ENCODE measurements at places on chromosomes 12 and 14.
A peak's percentile ranks its signal among the peaks of the same experiment; 100 is the strongest.

GRCh38 chr14:33839193-33840076 is 111.4 kb downstream of the EGLN3 start:
- DNase-seq, result peak; percentile 37

- no peak for DNase-seq
These were observed 131.7 kb downstream of the LLPH start for GRCh38 chr12:65998536-65999530.

DNA sequence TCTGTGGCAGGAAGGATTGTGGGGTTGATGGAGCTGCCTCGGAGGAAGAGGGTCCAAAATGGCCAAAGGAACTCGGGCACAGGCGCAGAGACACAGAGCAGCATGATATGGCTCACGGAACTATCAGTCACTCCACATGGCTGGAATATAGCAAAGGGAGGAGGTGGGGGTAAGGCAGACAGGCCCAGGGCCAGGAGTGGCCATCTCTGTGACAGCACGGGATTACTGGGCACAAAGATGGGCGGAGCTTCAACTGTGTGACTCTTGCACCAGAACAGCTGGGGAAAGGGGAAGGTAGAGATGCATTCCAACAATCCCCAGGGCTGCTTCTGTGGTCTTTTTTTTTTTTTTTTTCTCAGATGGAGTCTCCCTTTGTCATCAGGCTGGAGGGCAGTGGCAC is 24.8 kb upstream of the EML1 start:
- DNase-seq, result no peak

DNA sequence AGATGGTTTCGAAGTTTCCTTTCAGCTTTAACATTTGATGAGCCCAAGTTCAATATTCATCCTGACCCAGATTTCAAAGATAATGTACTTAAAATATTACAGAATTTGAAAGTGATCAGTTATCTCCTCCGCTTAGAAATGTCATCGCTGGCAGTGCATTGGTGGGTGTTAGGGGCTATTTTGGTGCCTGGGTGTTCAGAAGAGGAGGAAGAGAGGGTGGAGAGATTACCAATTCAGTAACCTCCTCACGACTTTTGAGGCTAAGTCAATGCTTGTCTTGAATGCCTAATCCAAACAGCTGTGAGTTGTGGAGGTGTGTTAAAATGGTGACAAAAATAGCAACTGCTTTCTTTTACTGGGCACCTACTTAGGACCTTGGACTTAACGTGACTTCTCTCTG is 13.8 kb upstream of the DGLUCY start:
- DNase-seq, result no peak

DNA sequence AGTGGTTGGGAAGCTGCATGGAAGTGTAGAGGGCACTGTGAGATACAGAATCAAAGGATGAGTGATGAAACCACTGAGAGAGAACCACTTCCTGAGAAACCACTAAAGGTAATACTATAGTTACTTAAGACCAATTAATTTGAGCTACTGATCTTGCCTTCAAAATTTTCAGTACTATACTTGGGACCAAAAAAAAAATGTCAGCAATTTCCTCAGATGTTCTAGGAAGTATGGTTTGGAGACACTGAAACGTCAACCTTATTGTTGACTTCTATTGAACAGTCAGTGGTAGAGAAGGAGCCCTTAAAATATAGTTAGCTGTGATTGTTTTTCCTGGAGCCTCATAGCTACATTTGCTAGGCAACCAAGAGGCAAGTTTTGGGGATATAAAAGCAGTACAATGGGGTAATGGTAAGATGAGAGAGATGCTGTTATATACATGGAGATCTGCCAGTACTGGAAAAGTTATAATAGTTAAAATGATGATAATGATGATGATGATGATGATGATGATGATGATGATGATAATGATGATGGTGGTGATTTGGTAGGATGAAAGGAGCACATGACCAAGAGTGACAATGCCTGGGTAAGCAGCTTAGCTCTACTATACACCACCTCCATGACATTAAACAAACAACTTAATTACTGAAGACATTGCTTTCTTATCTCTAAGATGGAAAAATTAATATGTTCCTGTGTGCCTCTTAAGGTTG is 300.9 kb upstream of the G2E3 start:
- no peak for DNase-seq

DNA sequence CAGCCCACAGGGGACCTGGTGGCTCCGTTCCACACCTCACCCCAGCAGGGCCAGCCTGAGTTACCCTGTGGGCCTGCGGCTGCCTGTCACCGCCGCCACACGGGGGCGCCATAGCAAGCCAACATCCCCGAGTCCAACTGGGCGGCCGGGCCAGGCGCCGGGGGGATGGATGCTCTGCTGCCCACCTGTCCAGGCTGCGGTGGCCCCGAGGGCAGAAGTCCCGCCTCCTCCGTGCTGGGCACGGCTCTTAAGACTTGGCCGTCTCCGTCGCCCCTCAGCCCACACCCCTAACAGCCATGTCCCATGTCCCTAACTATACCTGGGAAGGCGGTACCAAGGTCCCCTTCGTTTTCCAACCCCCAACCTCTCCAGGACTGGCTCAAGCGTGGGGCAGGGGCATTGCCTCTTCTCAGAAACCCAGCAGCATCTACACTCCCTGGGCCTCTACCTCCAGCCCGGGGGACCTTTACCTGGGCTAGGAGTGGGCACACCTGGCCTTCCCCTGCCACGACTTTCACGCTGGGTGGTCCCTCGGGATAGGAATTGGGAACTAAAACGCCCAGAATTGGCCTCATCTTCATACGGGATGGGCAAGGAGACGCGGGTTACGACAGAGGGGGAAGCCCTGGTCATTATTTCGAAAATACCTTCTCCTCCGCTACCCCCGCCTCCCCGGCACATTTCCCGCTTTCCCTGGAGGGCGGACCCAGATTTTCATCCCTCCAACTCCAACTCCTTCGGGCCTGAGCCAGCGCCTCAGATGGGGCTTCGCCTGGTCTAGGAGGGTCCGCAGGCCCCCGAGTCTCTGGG is 1.1 kb upstream of the CYP46A1 start:
- DNase-seq, result peak; percentile 87

- DNase-seq, result no peak
These were observed 361.3 kb upstream of the SFSWAP start for GRCh38 chr12:131349397-131350127.

DNA sequence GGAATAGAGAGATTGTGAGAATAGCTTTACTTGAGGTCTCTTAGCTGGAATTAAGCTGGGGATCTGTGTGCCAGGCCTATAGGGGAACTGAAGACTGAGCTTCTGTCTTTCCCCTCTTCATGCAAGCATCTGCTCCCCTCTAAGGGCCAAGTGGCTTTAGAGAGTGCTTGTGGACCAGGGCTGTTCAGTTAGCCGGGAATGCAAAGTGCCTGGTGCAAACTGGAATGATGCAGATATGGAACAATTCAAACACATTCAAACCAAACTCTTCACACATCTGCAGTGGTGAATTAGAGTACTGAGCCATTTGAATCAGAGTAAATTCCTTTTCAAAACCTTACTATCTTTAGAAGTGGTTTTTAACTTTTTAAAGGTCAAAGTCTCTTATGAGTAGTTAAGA is 99.0 kb downstream of the LIN7A start:
- DNase-seq, result no peak

- DNase-seq, result no peak
These were observed 607.0 kb downstream of the BCL11B start for GRCh38 chr14:98665007-98665406.

- no peak for DNase-seq
These were observed 120.4 kb downstream of the LRRIQ1 start for GRCh38 chr12:85156569-85156968.

GRCh38 chr14:102279688-102280348 is 25.1 kb downstream of the MOK start:
- DNase-seq, result peak; percentile 71

DNA sequence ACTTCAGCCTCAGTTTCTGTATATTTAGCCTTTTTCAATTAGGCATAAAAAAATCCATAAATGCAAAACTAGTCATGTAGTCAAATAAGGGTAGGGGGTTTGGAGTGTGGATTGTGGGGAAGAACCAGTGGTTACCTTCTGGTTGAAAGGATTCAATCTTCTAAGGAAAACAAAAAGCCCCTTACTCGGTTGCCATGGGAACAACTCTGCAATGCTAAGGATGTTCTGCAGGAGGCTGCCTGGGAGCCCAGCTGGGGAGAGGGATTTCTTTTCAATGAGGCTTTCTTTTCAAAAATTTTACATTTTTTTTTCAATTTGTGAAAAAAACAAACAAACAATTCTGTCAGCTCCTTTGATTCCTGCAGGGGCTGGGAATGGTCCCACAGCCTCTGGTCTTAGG is 67.2 kb downstream of the SLC8A3 start:
- no peak for DNase-seq

DNA sequence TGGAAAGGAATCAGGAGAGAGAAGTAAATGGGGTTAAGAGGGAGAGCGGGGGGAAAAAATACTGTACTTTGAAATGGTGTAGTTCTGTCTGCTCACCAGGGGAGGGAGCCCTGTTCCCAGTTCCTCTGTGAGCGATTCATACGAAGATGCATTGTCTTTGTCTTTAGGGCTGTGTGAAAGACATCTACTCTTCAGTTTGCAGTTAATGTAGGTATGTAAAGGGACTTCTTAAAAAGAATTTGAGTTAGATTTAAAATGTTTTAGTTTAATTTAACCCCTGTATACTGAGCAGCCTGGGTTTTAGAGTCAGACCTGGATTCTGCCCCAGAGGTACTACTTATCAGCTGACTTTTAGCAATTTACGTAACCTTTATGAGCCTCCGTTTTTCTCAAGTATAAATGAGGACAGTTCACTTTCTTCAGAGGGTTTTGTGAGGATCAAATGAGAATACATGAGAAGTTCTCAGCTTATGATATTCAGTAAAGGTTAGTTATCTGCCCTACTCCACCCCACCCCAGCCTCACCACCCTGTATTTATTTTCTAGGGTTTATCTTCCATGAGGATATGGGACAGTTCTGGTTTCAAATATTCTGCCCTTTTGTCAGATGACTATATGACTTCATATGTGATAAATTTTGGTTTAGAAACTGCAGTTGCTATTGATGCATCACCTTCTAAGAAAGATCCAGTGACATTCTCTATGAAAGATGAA is 82.5 kb upstream of the EVL start:
- DNase-seq, result peak; percentile 45

GRCh38 chr12:70240673-70241072 is 2.6 kb upstream of the CNOT2 start:
- DNase-seq, result no peak

- peak; percentile 77 for DNase-seq
These were observed 43.8 kb downstream of the CCNK start for GRCh38 chr14:99524804-99525698.

DNA sequence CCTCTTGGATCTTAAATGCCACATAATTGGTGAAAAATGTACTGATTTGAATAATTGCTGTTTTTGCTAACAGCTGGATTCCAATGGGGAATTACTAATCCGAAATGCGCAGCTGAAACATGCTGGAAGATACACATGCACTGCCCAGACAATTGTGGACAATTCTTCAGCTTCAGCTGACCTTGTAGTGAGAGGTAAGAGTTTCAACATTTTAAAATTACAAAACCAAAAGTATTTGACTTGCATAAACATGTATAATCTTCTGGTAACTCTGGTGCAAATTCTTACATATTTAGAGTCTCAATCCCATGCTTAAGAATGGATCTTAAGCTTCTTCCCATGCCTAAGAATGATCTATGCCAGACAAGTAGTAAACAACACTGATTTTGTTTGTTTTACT is 229.1 kb upstream of the PDZRN4 start:
- no peak for DNase-seq

DNA sequence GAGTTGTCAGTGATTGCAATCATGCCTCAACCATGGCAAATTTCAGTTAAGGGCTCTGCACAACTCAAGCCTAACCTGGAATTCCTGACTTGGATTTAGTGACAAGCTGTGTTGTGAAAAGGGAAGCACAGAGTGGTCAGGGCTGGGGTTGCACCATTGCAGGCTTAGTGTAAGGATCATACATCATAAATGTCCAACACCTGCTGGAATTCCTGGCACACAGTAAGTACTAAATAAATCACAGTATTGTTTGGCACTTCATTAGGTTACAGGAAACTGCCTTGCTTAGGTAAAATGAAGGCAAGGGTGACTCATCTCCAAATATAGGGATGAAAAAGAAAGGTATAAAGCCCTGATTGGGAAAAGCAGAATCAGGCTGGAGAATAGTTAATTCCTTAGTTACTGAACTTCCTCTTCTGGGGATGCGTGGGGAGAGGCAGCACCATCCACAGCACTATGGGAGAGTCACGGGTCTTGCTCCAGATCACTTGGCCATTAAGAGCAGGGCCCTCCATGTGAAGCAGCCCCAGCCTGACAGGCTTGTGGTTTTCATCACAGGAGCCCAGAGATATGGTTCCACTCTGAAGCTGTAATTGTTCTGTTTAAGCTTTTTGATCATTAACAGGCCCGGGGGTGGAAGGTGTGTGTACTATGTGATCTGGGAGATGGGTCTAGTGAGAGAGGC is 39.7 kb downstream of the SLC8A3 start:
- no peak for DNase-seq

DNA sequence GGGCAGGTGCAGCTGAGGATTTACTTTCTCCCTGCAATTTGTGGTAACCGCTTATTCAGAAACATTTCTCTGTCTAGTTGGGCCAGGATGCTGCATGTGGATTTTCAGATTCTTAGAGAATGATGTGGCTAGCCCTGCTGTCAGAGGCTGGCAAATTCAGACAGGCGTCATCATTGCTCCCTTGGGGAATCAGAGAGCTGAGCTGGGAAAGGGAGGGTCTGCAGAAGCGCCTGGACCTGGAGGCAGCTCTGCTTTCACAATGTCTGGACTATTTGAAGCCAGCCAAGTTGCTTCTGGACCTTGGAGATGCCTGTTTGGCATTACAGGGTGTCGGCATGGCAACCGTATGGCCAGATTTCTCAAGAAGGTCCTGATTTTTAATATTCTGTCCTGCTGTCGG is 3.4 kb downstream of the GALNT16 start:
- DNase-seq, result peak; percentile 90

DNA sequence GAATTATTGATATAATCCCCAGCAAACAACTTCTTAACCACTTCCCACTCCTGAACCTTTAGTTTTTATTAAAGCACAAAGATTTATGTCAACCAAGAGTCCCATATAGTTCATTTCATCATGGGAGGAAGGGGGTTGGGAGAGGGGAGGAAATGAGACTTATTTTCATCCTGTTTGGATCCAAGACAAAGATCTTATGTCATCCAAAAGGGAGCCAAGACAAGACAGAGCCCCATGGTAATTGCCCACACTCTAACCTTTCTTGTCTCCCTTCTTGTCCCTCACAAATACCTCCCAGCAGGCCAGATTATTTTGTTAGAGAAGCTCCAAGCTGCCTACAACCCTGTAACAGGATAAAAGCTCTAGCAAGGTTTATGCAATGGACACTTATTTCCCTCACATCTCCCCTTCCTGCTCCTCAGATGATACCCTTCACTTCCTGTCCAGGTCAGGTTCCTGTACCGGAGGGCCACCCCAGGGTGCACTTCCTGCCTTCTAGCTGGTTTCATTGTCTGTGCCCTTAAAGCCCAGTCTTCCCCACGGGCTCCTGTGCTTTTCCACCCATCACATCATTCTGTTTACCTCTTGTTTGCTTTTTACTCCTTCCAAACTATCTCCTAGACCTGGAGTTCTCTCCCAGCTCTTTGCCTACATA is 123.7 kb upstream of the MDM1 start:
- no peak for DNase-seq
